ENCODE measurements at places on chromosomes 6 and 20. TPM values are rescaled to one million over a fixed set of nuclear protein-coding genes. Genes with fewer than 3 reads are reported as not detected.
A peak's percentile ranks its signal among the peaks of the same experiment; 100 is the strongest.

The ROS1 gene
- total RNA-seq, result not detected

DNA sequence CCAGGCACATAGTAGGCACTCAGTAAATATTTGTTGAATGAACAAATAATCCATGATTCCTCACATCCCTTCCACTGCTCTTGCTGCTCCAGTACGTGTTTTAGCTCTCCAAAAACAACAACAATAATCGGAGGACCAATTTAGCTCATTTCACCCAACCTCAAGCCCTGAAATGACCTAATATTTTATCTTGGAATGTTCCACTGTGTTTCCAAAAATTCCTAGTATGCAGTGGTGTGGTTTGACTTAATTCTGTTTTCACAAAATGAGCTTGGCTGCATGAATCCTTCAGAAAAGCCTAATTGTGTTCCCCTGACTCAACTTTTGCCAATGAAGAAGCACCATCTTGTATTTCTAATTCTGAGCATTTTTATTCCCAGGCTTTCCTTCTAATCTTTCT lies 168.0 kb upstream of the PHACTR1 start:
- no peaks in the 10 kb centered on the region for H3K36me3 ChIP-seq
- no peak overlapping the region for H3K4me3 ChIP-seq
- no peaks in the 10 kb centered on the region for H3K27me3 ChIP-seq

DNA sequence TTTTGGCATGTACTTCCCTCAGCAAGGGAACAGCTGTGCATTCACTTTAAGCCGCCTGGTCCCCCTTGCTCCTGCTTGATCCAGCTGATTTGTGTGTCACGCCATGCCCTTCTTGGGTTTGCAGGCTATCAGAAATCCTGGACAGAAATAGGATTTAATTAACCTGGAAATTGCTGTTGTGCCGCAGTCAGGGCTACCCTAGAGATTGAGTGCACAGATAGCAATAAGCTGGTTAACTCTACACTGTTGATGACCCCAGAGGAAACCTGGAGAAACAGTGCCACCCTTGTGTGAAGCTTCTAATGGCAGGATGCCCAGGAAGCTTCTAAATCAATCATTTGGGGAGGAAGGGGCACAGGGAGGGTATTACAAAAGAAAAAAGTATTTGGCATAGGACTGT lies 199.0 kb downstream of the JARID2 start:
- H3K36me3 ChIP-seq, result no peaks in the 10 kb centered on the region
- no peaks in the 10 kb centered on the region for H3K27me3 ChIP-seq
- H3K4me3 ChIP-seq, result no peak overlapping the region

- no peak overlapping the region for H3K4me3 ChIP-seq
- H3K27me3 ChIP-seq, result no peaks in the 10 kb centered on the region
- DNase-seq, result no peak
- no peaks in the 10 kb centered on the region for H3K36me3 ChIP-seq
- no peaks in the 10 kb centered on the region for H3K4me1 ChIP-seq
- H3K27ac ChIP-seq, result no peak overlapping the region
These were observed 45.8 kb upstream of the TNFRSF21 start for GRCh38 chr6:47355496-47355895.

- H3K27me3 ChIP-seq, result no peaks in the 10 kb centered on the region
- H3K27ac ChIP-seq, result no peak overlapping the region
- H3K4me1 ChIP-seq, result peaks cover 3% of the 10 kb centered on the region
These were observed 23.1 kb upstream of the CCDC167 start for GRCh38 chr6:37522836-37523235.

The WFDC11 gene
- total RNA-seq, result not detected

The TOMM6 gene
- total RNA-seq, result 42.5 TPM

- H3K27ac ChIP-seq, result no peak overlapping the region
- H3K4me1 ChIP-seq, result no peaks in the 10 kb centered on the region
- no peak for DNase-seq
- no peaks in the 10 kb centered on the region for H3K27me3 ChIP-seq
- H3K36me3 ChIP-seq, result no peaks in the 10 kb centered on the region
These were observed 67.3 kb downstream of the NRSN1 start for GRCh38 chr6:24193364-24193763.

- DNase-seq, result peak; percentile 51
- no peak overlapping the region for H3K4me3 ChIP-seq
- no peaks in the 10 kb centered on the region for H3K27me3 ChIP-seq
- H3K4me1 ChIP-seq, result no peaks in the 10 kb centered on the region
- H3K27ac ChIP-seq, result no peak overlapping the region
These were observed 12.1 kb upstream of the HINT3 start for GRCh38 chr6:125944434-125944816.

- no peaks in the 10 kb centered on the region for H3K36me3 ChIP-seq
- H3K4me3 ChIP-seq, result no peak overlapping the region
- no peaks in the 10 kb centered on the region for H3K27me3 ChIP-seq
- no peaks in the 10 kb centered on the region for H3K4me1 ChIP-seq
- no peak overlapping the region for H3K27ac ChIP-seq
These were observed 39.8 kb upstream of the RSPO4 start for GRCh38 chr20:1041845-1042390.

The CGA gene
- not detected for total RNA-seq

GRCh38 chr6:135261872-135262725 lies 81.0 kb downstream of the MYB start:
- no peaks in the 10 kb centered on the region for H3K27me3 ChIP-seq
- H3K4me1 ChIP-seq, result no peaks in the 10 kb centered on the region
- no peak overlapping the region for H3K27ac ChIP-seq
- no peak for DNase-seq
- H3K4me3 ChIP-seq, result no peak overlapping the region

The FUT9 gene
- 89.4 TPM for total RNA-seq

The RSPO3 gene
- total RNA-seq, result 4.0 TPM

- H3K4me1 ChIP-seq, result peaks cover 11% of the 10 kb centered on the region
- no peaks in the 10 kb centered on the region for H3K36me3 ChIP-seq
- H3K4me3 ChIP-seq, result no peak overlapping the region
- H3K27me3 ChIP-seq, result peaks cover 52% of the 10 kb centered on the region
- DNase-seq, result no peak
These were observed 6.4 kb upstream of the TBXT start for GRCh38 chr6:166174031-166174430.

DNA sequence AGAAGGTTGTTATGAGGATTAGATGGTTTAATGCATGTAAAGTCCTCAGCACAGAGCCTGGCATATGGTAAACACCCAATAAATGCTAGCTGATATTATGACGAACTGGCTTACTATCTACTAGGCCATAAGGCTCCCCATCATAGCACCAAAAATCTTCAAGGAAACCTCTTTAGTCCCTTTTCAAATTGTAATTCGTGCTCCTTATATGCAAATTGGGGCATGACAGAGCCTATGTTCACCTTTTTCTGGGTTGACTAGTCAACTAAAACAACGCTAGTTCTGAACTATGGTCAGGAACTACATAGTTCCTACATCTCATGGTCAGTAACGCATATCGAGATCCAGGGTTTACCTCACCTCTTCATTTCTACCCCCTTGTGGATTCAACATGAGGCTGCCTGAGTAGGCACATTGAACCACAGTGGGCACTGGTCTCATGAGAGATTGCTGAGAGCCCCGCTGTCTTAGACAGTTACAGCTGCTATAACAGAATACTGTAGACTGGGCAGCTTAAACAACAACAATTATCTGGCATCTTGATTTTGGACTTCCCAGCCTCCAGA lies 97.2 kb upstream of the TNFAIP3 start:
- H3K4me3 ChIP-seq, result no peak overlapping the region
- DNase-seq, result no peak
- no peaks in the 10 kb centered on the region for H3K36me3 ChIP-seq
- H3K4me1 ChIP-seq, result no peaks in the 10 kb centered on the region
- H3K27ac ChIP-seq, result no peak overlapping the region

The ZBTB9 gene
- total RNA-seq, result 7.1 TPM

- H3K36me3 ChIP-seq, result no peaks in the 10 kb centered on the region
- no peak overlapping the region for H3K4me3 ChIP-seq
- H3K27me3 ChIP-seq, result no peaks in the 10 kb centered on the region
These were observed 103.0 kb upstream of the KCNK16 start for GRCh38 chr6:39425346-39426072.

The ADTRP gene
- total RNA-seq, result not detected

GRCh38 chr6:149209871-149210775 lies 107.4 kb upstream of the TAB2 start:
- no peaks in the 10 kb centered on the region for H3K27me3 ChIP-seq
- H3K36me3 ChIP-seq, result no peaks in the 10 kb centered on the region
- peaks cover 31% of the 10 kb centered on the region for H3K4me1 ChIP-seq
- peak overlapping the region; percentile 10 for H3K27ac ChIP-seq

The GPR6 gene
- 0.22 TPM for total RNA-seq

The CST2 gene
- not detected for total RNA-seq

The EPB41L1 gene
- 57.6 TPM for total RNA-seq

GRCh38 chr20:7843613-7844012 lies 96.6 kb downstream of the HAO1 start:
- no peaks in the 10 kb centered on the region for H3K36me3 ChIP-seq
- no peaks in the 10 kb centered on the region for H3K4me1 ChIP-seq
- no peak for DNase-seq
- H3K27me3 ChIP-seq, result no peaks in the 10 kb centered on the region
- peak overlapping the region; percentile 45 for H3K27ac ChIP-seq
- H3K4me3 ChIP-seq, result no peak overlapping the region

Measured in spinal cord (tissue), 10 donors.